Gastroesophageal sphincter (tissue), 4 donors: ENCODE measurements at places on chromosomes 6 and 20.

GRCh38 chr6:72649032-72649984, 27.4 kb downstream of the KCNQ5 start:
- no peak for ATAC-seq

DNA sequence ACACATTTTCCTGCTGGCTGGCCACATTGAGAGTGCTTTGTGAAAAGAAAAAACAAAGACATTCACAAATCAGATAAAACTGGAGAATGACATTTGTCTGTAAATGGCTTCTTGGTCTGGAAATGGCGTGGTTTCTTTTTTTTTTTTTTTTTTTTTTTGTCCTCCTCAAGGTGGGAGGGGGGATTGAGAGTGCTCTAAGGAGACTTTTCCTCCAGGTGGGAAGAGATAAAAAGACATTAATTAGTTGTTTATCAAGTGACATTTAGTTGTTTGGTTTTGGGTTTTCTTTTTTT, 40.4 kb downstream of the GNAS start:
- ATAC-seq: no peak

- ATAC-seq: peak; percentile 23
Observed at GRCh38 chr6:11762794-11763459, 15.7 kb downstream of the ADTRP start.

DNA sequence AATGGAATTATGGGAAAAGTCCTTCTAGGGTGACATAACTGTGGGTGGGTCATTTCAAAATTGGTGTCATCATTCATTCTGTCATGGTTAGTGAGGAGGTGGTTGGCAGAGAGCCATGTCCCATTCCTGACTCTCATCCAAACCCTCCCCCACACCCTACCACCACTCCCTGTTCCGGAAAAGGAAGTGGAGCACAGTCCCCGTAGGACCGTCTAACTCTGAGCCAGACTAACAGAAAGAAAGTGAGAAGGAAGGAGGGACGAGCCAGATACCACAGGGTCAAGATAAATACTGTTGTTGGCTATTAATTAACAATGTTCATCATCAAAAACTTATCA, 4.8 kb downstream of the TRIM10 start:
- ATAC-seq: peak; percentile 74

DNA sequence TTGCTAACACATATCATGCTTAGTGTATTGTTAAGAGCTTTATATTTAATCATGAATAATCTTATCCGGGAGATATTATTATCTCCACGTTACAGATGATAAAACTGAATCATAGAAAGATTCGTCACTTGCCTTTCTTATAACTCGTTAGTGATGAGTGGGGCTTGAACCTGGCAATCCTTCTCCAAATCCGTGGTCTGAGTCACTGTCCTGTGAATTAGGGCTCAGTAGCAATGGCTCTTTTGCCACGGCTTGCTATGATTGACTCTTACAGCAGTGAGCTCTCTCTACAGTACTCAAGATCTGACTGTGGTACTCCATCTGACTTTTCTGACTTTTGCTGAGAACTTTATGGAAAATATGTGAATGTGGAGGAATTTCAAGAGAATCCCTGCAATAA, 246.9 kb downstream of the PACRG start:
- ATAC-seq: no peak

GRCh38 chr20:5807431-5807830, 57.2 kb downstream of the SHLD1 start:
- ATAC-seq: no peak

- ATAC-seq: peak; percentile 29
Observed at GRCh38 chr6:17469006-17469832, 75.8 kb downstream of the CAP2 start.

GRCh38 chr6:12422848-12423247, 132.7 kb downstream of the EDN1 start:
- peak; percentile 74 for ATAC-seq

- no peak for ATAC-seq
Observed at GRCh38 chr20:61090541-61090940, 161.5 kb upstream of the CDH4 start.

DNA sequence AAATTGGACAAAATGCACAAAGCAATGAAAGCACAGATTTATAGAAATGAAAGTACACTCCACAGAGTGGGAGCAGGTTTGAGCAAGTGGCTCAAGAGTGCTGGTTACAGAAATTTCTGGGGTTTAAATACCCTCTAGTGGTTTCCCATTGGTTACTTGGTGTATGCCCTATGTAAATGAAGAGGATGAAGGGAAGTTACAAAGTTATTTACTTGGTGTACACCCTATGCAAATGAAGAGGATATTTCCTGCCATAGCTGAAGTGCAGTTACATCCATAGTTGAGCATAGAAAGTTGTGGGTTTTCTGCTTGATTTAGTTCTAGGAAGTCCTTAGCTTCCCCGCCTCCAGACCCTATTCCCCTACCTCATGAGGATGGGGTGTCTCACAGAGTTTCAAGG, 22.7 kb downstream of the BCAS1 start:
- no peak for ATAC-seq

DNA sequence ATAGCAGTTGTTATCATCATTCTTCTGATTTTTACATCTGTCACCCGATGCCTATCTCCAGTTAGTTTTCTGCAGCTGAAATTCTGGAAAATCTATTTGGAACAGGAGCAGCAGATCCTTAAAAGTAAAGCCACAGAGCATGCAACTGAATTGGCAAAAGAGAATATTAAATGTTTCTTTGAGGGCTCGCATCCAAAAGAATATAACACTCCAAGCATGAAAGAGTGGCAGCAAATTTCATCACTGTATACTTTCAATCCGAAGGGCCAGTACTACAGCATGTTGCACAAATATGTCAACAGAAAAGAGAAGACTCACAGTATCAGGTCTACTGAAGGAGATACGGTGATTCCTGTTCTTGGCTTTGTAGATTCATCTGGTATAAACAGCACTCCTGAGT, 2.1 kb downstream of the CALHM6 start:
- no peak for ATAC-seq

DNA sequence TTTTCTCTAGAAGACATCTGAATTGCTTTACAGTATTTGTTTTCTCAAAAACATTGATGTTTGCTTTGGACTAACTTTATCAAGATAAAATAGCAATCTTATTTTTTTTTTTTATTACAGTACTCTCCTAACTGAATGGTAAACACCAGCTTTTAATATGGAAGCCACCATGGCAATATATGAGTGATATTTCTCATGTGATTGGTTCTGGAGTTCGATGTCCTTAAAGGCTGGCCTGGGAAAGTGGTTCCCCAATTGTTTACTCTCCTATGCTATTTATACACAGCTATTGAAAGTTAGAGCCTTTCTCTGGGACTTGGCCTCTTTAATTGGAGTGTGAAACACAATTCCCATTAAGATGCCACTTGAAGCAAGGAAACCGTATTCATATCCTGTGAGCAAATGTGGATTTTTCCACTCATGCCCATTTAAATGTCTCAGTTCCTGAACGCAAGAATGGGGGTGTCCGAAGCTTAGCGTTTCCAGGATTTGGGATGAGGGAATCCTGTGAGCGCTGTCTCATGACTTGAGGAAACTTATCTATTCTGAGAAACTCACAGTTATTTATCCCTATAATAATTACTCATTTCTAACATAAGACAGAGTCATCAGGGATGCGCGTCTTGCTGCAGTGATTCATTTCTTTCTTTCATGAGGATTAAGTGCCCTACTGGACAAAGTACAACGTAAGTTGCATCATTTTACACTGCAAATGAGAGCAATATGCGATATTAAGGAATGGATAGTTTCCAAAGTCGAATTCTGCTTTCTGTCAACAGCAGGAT, 143.3 kb upstream of the PREP start:
- ATAC-seq: no peak

DNA sequence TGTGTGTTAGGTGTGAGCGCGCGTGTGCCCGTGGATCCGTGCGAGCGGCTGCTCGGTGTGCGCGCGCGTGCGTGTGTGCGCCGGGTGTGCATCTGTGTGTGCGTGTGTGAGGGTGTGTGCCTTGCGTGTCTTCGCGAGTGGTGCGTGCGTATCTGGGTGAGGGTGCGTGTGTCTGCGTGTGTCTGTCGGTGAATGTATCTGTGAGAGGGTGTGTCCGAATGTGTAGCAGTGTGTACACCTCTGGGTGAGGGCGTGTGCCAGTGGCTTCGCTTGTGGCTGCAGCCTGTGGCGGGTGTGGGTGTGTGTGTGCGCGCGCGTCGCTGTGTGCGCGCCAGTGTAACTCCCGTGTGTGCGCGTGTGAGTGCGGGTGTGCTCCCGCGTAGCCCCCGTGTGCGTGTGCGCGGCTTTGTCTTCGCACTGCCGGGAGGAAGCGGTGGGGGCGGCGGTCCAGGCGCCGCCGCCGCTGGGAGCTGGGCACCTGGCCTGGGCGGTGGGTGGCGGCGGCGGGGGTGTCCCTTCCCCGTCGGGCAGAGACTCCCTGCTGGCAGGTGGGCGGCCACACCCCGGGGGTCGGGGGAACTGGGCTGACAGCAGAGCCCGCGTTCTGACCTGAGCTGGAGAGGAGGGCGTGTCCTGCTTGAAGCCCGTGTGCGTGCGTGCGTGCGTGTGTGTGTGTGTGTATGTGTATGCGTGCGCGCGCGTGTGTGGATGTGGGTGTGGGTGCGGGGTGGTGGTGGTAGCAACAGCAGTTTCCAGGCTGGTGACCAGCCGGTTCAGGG, 61.3 kb upstream of the EPB41L1 start:
- ATAC-seq: peak; percentile 29

GRCh38 chr6:40249935-40250334, 315.7 kb upstream of the MOCS1 start:
- no peak for ATAC-seq

- no peak for ATAC-seq
Observed at GRCh38 chr6:159715166-159715565, 12.1 kb upstream of the WTAP start.

DNA sequence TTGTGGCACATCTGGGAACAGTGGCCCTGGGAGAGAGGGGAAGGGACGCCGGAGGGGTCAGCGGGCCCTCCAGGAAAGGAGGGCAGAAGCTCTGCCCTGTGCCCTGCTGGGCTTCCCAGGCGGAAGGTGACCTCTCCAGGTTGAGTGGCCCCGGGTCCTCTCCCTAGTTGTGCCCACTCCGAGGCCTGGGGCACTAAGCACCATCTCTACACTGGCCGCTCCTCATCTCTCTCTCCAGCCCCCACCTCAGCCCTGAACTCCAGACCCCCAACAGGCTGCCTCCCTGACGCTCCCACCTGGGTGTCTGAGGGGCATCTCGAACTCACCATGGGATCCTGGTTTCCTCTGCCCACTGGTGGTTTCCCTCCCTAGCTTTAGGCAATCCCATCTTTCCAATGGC, 18.1 kb downstream of the KCNG1 start:
- no peak for ATAC-seq

DNA sequence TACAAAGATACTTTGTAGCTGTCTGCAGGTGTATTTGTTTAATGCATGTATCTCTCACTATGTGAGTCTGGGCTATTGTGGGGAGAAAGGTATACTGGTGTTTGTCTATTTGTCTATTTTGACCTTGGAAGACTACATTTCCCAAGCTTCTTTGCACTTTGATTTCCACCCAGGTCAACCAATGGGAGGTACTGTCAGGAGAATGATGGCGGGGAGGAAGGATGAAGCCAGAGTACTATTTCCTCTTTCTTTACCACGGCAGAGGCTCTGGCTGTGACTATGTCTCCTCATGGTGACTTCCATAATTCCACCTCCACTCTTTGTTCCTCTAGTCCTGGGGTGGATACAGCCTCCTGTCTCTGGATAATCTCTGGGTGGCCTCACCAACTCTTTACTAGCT, 23.1 kb downstream of the LBP start:
- ATAC-seq: no peak

DNA sequence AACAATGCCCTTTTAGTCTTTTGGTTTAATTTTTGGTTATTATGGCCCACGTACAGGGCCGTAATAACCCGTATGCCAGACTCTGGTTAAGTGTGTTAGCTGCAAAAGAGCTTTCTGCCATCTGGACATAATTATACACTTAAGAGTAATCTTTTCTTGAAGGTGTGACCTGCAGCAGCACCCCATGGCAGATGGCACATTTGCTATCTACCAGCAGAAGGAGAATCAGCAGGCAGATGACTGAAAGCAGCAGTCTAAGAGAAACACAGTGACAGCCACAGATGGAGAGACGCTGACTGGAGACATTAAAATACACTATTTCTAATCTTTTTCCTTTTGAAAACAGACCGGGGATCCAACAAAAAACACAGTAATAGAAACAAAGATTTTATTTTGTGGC, 18.7 kb downstream of the ASF1A start:
- no peak for ATAC-seq

DNA sequence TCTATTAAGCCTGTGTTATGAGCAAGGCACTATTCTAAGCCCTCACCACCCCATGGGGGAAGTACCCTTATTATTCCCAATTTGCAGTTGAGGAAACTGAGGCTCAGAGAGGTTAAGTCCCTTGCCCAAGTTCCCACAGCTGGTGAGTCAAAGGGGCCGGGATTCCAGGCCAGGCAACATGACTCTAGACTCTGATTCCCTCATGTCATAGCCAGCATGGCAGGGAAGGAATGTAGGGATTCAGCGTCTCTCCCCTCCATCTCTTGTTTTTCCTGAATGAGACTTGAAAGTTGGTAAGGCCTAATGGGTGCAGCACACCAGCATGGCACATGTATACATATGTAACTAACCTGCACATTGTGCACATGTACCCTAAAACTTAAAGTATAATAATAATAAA, 6.7 kb downstream of the C6orf132 start:
- no peak for ATAC-seq

GRCh38 chr6:100099189-100100074, 105.4 kb upstream of the MCHR2 start:
- ATAC-seq: no peak

- peak; percentile 51 for ATAC-seq
Observed at GRCh38 chr6:4805553-4806336, 29.5 kb downstream of the CDYL start.

DNA sequence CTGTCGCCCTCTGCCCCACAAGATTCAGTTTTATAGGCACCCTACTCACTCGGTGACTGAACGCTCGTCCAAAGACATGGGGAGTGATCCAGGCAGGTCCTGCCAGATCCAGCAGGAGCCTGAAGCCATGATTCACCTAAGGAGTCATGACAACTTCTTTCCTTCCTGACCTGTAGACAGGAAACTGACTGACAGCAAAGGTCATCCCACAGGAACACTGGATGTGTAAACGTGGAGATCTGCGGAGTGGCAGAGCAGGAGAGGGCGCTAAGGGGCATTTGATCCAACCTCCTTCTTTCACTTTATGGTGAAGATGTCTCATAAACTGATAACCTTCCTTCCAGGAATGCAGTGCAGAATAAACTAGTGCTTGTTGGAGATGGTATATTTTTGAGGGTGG, 192.2 kb downstream of the GJA10 start:
- ATAC-seq: no peak

DNA sequence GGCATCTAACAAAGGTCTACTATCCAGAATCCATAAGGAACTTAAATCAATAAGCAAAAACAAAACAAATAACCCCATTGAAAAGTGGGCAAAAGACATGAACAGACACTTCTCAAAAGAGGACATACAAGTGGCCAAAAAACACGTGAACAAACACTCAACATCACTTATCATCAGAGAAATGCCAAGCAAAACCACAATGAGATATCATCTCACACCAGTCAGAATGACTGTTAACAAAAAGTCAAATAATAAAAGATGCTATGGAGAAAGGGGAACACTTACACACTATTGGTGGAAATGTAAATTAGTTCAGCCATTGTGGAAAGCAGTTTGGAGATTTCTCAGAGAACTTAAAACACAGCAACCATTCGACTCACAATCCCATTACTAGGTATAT, 19.4 kb upstream of the VNN1 start:
- no peak for ATAC-seq

- no peak for ATAC-seq
Observed at GRCh38 chr6:3297006-3297405, 38.3 kb downstream of the PSMG4 start.

GRCh38 chr6:12474167-12475140, 184.3 kb downstream of the EDN1 start:
- ATAC-seq: no peak
